HEK293T (cell line): ENCODE measurements at places on chromosomes 3 and 15.
A peak's percentile ranks its signal among the peaks of the same experiment; 100 is the strongest.

GRCh38 chr15:70101459-70102113 lies 3.9 kb upstream of the TLE3 start:
- DNase-seq: peak; percentile 77

DNA sequence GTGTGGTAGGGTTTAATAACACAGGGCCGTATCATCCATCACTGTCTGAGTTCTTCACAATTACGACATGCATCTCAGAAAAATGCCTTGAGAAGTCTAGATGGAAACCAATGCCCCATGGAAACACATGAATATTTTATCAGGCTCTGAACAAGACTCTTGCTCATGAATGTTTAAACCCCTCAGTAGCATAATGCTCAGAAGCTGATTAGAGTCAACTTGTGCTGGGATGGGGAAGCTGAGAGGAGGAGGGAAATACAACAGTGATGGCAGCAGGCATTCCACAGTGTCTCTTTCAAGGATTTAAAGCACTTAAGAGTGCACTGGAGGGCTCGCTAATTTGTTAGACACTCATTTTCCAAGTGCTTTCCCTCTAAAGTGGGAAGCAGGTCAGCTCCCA lies 3.8 kb downstream of the GPR156 start:
- no peak for DNase-seq

DNA sequence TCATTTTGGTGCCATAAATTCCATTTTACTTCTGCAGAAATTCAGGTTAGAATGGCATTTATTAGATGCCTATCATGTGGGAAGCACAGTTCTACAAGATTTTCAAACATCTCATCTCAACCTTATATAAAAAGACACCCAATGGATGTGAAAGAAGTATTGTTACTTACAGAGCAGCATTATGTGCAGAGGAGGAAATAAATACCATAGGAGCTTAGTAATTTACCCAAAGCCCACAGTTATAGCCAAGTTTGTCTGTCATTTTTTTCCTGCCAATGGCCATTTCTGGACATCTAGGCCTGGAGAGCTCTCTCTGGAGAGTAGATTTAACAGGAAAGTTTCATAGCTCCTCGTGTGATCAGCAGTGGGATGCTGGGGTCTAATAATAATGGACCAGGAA lies 659.4 kb upstream of the NAALADL2 start:
- DNase-seq: no peak

DNA sequence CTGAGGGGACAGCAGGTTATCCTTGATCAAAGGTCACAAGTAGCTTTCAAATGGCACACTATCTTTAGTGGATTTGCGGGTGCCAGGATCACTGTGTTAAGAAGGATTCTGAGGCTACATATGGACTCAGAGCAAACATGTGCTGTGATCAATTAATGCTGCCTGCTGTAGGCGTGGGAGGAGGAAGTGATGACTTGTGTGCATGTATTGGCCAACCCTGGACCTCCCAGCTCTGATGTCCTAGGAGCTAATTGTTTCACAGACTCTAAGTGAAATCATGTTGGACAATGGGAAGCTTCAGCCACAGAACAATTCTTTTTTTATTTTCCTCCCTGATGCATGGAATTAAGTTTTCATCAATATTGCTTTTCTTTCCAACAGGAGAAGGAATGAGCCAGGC lies 24.4 kb downstream of the FAH start:
- DNase-seq: no peak

- no peak for DNase-seq
Measured at GRCh38 chr15:65949491-65949890, 80.2 kb downstream of the RAB11A start.

DNA sequence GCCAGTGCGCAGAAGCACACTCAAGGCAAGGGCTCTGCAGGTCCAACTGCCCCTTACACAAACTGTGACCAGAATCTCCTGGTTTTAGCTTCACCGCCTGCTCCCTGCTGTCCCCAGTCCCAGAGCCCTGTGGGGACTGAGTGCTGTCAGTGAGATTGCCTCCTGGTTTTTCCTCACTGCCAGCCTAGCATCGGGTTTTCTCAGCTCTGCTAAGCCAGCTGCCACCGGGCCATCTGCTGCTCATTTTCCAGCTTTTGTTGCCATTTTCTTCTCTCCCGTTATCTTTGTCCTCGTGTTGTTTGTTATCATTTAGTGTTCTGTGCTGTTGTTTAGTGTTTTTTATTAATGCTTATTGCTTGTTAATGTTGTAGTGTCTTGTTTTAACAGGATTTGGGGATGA lies 79.5 kb upstream of the BLM start:
- DNase-seq: no peak
